Aorta (tissue), 5 donors: ENCODE measurements at places on chromosomes 1 and 21. TPM values are rescaled to one million over a fixed set of nuclear protein-coding genes. Genes with fewer than 3 reads are reported as not detected.

The LPAR3 gene
- 0.33 TPM for total RNA-seq

The SOAT1 gene
- total RNA-seq, result 38.6 TPM

The S100A12 gene
- total RNA-seq, result 23.6 TPM

The SAMD13 gene
- total RNA-seq, result 1.7 TPM

The LCE3E gene
- total RNA-seq, result not detected

The ARHGEF2 gene
- total RNA-seq, result 217 TPM

The TDRD10 gene
- 3.8 TPM for total RNA-seq

The COL11A1 gene
- 8.4 TPM for total RNA-seq

The RXFP4 gene
- total RNA-seq, result not detected

The TTF2 gene
- total RNA-seq, result 12.5 TPM

The FMO5 gene
- 5.8 TPM for total RNA-seq

The LHX8 gene
- total RNA-seq, result not detected

The OR2T11 gene
- total RNA-seq, result not detected

- no peak for DNase-seq
These were observed 7.4 kb downstream of the KCNE1 start for GRCh38 chr21:34504595-34504994.

GRCh38 chr1:51569284-51570062 lies 47.4 kb upstream of the OSBPL9 start:
- no peak for DNase-seq

GRCh38 chr1:234972411-234973191 lies 156.0 kb downstream of the TOMM20 start:
- no peak for DNase-seq

GRCh38 chr1:180930687-180931086 lies 18.0 kb downstream of the KIAA1614 start:
- DNase-seq, result no peak

DNA sequence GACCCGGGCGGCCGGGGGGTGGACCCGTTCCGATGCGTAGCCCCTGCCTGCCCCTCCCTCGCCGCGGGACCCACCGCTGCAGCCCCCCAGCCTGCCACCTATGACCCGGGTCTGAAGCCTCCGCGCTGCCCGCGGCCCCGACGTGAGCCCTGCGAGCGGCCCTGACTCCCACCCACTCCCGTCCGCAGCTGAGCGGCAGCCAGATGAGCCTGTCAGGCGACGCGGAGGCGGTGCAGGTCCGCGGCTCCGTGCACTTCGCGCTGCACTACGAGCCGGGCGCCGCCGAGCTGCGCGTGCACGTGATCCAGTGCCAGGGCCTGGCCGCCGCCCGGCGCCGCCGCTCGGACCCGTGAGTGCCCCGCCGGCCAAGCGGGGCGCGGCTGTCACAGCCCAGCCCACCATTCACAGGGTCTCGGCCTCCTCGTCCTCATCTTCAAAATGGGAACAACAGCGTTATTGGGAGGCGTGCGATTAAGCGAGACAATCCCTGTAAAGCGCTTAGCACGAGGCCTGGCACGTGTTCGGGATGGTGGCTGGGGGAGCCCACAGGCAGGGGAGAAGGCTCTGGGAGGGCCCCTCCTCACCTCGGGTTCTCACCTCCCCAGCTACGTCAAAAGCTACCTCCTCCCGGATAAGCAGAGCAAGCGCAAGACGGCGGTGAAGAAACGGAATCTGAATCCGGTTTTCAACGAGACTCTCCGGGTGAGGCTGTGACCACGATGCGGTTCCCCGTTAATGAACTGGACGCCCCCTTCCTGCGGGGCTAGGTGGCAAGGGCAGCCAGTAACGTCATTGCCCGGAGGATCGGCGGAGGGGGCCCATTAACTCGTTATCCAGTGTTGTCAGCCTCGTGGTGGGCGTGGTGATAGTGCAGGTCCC lies 8.2 kb downstream of the SYTL1 start:
- no peak for DNase-seq

GRCh38 chr21:45634511-45635183 lies 8.9 kb upstream of the PCBP3 start:
- no peak for DNase-seq

GRCh38 chr1:37725851-37726613 lies 33.7 kb downstream of the CDCA8 start:
- no peak for DNase-seq

DNA sequence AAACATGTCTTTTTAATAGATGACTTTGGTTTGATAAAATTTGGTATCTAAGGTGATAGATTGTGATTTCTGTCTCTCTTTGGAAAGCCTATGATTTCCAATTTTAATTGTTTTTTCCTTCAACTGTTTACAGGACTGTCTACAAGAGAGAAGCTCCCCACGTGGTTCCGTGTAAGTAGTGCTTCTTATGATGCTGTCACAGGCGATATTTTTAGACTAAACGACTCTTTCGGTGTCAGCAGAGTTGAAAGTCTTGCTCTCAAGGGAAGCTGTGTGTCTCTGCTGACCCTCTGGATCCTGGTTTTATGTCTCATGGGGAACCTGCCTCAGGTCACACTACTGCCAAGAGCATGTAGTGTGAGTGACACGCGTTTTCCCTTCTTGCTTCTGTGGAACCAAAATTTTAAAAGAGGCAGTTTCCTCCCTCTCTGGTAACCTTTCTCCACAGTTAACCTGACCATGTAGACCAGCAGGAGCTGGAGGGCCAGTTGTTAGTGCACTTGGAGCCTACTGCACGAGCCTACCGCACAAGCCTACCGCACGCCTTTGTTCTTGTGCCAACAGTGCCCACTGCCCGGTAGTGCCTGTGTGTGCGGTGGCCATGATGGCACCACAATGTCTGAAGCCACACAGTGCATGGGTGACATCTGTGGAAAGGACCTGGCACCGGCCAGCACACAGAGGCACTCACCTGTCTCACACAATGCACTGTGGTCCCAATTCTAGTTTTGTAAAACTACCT lies 91.9 kb downstream of the PCBP3 start:
- no peak for DNase-seq

GRCh38 chr1:54461731-54462596 lies 55.8 kb upstream of the SSBP3 start:
- DNase-seq, result no peak

- no peak for DNase-seq
These were observed 1.0 kb upstream of the PRAMEF12 start for GRCh38 chr1:12772520-12772919.

- no peak for DNase-seq
These were observed 11.4 kb downstream of the NCF2 start for GRCh38 chr1:183578856-183579255.
